ENCODE measurements at places on chromosomes 6 and 20. TPM values are rescaled to one million over a fixed set of nuclear protein-coding genes. Genes with fewer than 3 reads are reported as not detected.
A peak's percentile ranks its signal among the peaks of the same experiment; 100 is the strongest.

Gene MUC22
- not detected for total RNA-seq

DNA sequence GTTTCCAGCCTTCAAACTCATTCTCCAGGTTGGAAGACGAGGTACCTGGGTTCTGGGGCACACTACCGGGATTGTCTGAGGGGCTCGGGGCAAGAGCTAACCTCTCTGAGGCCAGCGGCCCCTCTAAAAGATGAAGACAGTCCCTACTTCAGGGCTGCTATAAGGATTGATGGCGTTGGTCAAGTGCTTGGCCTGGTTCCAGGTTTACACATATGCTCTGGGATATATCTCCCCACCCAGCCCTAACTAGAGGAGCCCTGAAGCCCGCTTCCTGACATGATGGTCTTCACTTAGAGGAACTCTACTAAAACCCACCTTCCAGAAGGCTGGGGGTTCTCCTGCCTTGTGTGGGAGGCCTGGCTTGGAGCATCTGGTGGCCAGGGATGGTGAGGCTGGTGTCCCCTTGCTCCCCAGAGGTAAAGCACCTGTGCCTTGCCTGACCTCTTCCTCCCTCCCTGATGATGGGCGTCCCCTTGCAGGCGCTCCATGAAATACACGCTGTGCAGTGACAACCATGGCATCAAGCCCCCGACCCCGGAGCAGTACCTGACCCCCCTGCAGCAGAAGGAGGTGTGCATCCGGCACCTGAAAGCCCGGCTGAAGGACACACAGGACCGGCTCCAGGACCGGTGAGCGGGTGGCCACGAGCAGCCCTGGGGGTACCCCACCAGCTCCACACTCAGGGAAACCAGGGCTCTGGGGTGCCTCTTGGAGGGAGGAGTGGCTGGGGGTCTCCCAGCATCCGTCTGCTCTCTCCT is 28.7 kb downstream of the SDCBP2 start:
- DNase-seq = no peak

- DNase-seq = peak; percentile 84
These were observed 159.6 kb upstream of the MYLIP start for GRCh38 chr6:15969236-15969778.

GRCh38 chr6:108564178-108564577 is 3.5 kb downstream of the FOXO3 start:
- peak; percentile 99 for DNase-seq

DNA sequence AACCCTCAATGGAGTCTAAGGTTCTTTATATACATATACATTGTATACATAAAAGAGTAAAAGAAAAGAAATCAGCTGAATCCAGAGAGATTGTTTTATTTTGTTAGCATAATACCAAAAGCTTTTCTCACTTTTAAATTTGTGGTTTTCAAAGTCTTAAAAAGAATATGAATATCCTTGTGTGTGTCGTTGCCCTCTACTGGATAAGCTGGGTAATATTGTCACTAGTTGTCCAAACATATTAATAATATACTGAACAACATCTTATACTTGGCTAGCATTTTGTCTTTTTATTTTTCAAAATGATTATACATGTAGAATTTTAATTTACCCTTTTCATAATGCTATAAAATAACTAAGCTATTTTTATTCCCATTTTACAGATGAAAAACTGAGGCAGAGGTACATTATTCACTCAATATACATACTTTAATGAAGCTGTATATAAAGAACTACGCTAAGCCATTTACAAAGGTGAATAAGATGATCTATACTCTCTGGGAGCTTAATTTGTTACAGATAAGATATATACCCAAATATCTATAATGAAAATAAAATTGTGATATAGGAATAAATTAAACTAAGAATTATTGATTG is 531.7 kb downstream of the TFAP2B start:
- DNase-seq = peak; percentile 40

Gene ULBP3
- total RNA-seq = 10.5 TPM

DNA sequence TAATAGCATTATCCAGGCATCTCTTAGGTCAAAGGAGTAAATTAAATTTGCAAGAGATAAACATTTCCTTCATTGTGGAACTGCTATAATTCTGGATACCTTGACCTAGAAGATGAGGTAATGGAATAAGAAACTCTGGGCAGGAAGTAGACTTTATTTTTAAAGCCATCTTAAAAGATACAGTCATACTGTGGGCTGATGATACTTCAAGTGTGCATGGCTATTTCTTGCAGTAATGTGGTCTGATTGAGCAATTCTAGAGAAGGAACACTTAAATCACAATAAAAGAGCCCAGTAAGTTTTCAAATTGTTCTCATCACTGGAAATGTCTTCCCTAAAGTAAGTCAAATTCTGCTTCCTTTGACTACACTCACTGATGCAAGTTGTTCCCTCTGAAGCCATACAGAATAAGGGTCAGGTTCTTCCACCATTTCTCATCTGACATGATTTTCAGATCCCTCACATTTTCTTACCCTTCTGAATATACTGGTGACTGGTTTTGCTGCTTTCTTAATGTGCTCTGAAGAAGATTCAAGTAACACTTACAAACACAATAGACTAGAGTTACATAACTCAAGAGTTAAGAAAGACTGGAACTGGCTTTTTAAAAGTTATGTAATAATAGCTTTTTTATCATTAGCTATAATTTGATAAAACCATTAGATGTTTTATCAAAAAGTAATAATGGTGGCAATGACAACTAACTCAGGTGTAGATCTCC is 62.6 kb upstream of the TMEM244 start:
- peak; percentile 40 for DNase-seq

Data from M059J (cell line).